Activated T-cell treated with anti-CD3 and anti-CD28 coated beads for 4 hours (primary cell): ENCODE measurements at places on chromosomes 13 and 19.

GRCh38 chr13:79727086-79727485 is 246.1 kb downstream of the NDFIP2 start:
- no peak for DNase-seq

GRCh38 chr19:43315851-43316250 is 37.6 kb upstream of the CD177 start:
- no peak for DNase-seq

GRCh38 chr19:19750842-19751790 is 18.2 kb upstream of the ZNF14 start:
- no peak for DNase-seq

DNA sequence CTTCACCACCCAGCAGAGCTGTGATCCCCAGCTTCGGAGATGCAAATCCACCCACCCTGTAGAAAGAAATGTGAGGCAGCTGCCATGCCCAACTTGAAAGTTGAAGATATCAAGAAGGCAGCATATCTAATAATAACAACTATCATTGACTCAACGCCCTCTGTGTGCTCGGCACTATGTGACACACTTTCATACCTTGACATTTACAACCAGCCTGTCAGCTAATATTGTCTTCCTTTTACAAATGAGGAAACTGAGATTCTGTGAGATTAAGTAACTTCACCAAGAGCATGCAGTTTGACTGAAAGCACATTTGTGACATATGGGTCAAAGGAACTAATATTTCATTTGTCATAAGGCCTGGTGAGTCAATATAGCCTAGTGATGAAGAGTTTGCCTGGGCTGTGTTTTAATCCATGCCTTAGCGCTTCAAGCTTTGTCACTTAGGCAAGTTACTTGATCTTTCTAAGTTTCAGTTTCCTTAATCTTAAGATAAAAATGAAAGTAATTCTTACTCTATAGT is 137.0 kb downstream of the FLT1 start:
- DNase-seq, result no peak

DNA sequence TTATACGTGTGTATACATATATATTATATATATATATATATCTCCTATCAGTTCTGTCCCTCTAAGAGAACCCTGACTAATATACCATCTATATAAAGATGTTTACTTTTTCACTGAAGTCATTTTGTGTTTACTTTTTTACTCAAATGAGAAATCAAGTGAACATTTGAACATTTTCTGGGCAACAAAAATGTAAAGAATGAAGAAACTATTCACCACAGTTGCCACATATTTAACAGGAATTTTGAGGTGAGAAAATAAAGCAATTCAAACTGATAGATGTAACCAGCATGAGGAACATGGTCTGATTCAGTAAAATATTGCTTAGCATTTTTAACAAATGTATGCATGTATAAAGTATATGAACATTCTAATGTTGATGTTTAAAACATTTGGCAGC is 299.2 kb upstream of the KLHL1 start:
- no peak for DNase-seq
